Large intestine (tissue), 12 donors: ENCODE measurements at places on chromosomes 13 and 19. TPM values are rescaled to one million over a fixed set of nuclear protein-coding genes. Genes with fewer than 3 reads are reported as not detected.

The MTUS2 gene
- polyA plus RNA-seq = 1.9 TPM

DNA sequence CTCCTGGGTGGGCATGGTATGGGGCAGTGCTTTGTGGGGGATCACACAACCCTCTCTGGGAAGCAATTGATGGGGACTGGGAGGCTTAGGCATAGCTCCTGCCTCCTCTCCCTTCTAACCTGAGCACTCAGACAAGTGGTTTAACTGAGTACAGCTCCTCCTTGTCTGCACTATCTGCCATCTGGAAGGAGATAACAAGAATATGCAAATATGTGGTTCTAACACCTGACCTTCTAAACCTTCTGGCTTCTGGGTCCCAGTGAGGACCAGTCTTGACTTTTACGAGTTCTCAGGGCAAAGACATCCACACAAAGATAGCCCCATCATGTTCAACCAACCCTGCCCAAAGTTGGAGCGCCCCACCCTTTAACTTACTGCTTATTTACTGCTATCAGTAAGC is 381.0 kb upstream of the TSHZ3 start:
- DNase-seq = no peak

The FAM216B gene
- polyA plus RNA-seq = 0.15 TPM

- DNase-seq = no peak
Observed at GRCh38 chr13:67094952-67095351, 135.2 kb downstream of the PCDH9 start.

DNA sequence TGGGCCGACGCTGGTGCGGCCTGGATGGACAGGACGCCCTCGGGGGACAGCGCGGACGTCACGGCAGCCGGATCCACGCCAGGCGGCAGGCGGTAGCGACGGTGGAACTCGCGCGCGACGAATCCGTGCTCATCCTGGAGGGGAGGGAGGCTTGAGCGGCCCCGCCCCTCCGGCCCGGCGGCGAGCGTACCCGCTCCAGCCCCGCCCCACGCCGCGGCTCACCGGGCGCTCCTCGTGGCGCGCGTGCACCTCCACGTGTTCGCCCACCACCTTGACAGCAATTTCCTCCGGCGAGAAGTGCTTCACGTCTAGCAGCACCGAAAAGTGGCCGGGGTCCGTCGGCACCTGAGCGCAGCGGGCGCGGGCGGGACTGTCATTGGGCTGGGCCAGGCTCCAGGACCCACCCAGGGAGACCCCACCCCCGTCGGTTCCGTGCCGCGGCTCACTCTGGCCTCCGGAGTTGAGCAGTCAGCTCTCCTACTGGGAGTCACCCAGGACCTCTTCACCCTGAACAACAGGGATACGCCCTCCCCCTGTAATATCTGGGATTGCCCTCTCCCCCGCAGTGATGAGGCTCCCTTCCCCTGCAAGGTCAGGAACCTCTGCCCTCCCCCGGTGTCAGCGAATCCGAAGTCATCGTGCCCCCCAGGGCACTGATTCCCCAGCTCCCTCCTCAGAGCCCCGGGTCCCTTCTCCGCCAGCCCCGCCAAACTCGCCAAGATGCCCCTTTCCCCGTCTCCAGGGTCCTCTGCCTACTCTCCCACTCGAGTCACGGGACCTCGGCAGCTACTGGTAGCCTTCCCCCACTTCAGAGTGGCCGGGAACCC is 1.1 kb downstream of the HSPB6 start:
- DNase-seq = peak; percentile 56

The VSTM2B gene
- polyA plus RNA-seq = 8.3 TPM

DNA sequence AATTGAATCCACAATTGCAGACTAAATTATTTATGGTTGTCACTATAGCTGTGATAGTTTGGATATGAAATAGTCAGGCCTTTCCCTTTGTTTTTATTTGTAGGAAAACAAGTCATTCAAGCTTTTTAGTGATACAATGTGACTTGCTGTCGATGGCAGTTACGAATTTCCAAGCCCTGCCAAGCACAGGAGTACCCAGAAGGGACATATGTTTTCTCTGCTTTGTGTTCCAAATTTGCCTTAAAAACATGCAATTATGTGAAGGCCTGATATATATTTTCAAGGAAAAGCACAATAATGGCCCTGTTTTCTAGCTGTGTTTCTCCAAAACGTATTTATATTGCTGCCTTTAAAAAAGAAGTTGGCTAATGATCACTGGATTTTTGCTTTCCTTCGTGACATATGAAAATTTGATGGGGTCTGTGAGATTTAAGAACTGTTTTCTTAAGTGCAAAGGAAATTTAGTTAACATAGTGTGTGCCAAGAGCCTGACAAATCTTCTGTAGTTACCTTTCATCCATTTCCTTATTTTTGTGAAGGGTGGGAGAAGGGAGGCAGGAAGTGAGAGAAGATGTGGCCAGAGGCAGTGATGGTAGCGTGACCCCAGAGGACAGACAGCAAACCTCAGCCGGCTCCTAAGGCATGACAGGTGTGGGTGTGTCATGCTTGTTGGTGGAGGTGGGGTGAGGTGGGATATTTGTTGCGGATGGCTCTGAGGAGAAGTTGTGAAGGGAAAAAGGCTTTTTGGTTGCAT is 79.6 kb downstream of the TEX26 start:
- DNase-seq = no peak

GRCh38 chr13:79108914-79109643 is 297.0 kb downstream of the RBM26 start:
- no peak for DNase-seq

The ANGPTL8 gene
- polyA plus RNA-seq = 0.55 TPM

The NCAN gene
- 0.39 TPM for polyA plus RNA-seq

GRCh38 chr19:4831304-4831978 is at the start of gene TICAM1:
Gene TICAM1 (minus strand): TSS chr19:4831712. CDS start chr19:4818377, 13,335 bp downstream.
- peak; percentile 82 for DNase-seq

GRCh38 chr19:19606021-19606420 is 12.5 kb downstream of the PBX4 start:
- peak; percentile 86 for DNase-seq

DNA sequence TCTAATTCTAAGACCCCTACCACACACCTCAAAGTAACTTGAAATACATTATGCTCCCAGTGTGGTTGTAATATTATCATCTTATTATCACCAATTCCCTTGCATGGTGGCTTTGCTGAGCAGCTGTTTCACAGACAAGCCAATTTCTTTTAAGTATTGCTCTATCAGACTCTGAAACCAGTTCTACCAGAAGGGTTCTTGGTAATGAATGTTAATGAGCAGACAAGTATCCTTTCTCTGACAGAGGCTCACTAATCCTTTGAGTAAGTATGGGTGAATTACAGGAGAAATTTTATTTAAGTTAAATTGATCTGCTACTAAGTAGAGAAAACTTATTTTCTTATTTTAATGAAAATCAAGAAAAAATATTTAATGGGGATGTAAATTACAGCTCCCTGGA is 326.0 kb downstream of the GPC6 start:
- no peak for DNase-seq

GRCh38 chr13:27370305-27370872 is 54.0 kb upstream of the GTF3A start:
- no peak for DNase-seq

The GPR4 gene
- 0.66 TPM for polyA plus RNA-seq

The GPR42 gene
- 0.22 TPM for polyA plus RNA-seq

GRCh38 chr19:12778017-12778904 is 2.9 kb upstream of the HOOK2 start:
- DNase-seq = peak; percentile 73

The GRK1 gene
- 0.16 TPM for polyA plus RNA-seq

GRCh38 chr19:45195764-45196163 is 17.2 kb downstream of the BLOC1S3 start:
- DNase-seq = no peak

DNA sequence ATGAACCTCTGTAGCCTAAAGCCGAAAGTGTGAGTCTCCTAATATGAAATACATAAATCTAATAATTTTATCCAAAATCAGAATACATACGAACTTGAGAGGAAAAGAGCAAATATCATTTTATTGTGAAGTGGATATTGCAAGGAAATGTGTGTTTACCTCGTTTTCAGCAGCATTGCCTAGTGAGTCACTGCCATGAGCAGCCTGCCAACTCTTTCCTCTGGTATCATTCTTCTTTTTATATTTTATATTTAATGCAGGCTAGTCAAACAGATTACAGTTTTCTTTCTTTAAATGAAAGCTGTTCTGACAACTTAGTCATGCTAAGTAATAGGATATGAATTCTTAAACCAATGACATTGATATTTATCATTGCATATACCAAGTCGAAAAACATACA is 44.2 kb downstream of the EDNRB start:
- no peak for DNase-seq

DNA sequence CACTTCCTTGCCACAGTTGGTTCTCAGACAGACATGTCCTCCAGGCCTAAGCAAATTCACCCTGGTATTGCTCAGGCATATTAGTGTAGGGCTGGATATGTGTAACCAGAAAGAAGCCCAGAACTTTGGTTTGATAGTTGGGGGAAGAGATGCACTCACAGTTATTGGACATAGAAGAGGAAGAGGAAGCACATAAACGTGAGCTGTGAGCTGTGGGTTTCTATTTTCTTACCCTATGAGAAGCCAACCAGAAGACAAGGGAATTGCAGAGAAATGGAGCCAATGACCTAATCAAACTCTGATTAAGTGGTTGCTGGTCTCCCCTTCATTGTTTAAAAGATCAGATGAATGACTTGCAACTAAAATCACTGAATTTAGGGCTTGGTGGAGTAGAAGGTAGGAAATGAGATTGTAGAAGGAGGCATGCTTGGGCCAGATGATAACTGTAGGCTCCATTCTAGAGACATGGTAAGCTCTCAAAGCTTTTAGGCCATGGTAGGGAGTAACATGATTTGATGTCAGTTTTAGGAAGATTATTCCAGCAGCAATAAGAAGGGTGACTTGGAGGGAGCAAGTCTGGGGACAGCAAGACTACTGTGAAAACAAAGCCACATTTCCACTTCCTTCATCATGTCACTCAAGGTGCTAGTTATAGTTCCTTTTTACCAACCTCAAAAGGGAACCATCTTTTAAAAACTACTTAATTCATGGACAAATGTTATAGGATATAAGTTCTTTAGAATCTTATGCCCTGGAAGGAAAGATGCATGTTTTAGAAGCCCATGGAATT is 24.1 kb upstream of the WDFY2 start:
- DNase-seq = no peak

DNA sequence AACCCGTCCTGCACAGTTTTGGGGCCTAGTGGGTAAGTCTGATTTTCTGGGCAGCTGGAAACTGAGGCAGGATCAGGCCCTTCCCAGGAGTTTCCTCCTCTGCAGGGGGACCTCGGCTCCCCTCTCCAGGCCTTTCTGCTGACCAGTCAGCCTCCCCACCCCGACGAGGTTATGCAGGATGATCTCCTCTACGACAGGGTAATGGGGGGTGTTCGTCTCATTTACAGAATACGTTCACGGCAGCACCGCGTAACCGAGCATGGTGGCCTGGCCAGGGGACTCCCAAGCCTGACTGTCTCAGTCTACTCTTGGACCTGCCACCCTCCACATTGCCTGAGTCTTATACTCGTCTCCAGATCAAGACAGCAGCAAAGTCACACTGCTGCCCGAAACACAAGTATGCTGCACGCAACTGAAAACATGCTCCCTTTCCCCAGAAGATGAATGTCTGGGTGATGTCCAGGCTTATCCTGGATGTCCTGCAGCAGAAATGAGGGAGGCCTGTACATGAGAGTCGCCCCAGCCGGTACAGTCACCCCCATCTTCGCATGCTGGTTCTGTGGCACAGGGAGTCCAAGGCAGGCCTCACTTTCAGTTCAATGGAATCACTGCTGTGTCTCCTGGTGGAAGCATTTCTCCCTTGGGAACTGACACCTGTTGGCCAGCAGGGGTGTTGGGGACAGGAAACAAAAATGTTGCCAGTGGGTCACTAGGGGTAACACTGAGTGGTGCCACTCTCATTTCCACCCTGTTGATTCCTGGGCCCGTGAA is 120.8 kb downstream of the SOX1 start:
- no peak for DNase-seq

- no peak for DNase-seq
Observed at GRCh38 chr19:5953030-5953589, 24.8 kb downstream of the RANBP3 start.

GRCh38 chr19:48751845-48752495 is 471 bp downstream of the FUT1 start:
- DNase-seq = no peak

DNA sequence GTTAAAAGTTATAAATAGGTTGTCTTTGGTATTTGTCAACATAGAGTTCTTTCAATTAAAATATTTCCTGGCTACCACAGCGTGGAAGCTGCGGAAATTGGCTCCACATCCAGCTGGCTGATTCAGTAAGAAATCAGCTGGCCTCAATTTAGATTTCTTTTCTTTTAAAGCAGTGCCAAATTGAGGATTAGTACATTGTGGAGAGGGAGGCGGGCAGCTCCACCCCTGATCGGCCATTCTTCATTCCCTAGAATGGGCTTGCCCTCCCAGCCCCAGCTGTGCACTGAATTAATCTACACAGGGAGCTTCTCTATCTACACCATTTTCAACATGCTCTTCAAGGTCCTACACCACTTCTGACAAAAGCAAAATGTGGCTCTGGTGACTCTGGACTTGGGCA is 624.8 kb downstream of the DACH1 start:
- no peak for DNase-seq

The FGF14 gene
- polyA plus RNA-seq = 2.1 TPM

DNA sequence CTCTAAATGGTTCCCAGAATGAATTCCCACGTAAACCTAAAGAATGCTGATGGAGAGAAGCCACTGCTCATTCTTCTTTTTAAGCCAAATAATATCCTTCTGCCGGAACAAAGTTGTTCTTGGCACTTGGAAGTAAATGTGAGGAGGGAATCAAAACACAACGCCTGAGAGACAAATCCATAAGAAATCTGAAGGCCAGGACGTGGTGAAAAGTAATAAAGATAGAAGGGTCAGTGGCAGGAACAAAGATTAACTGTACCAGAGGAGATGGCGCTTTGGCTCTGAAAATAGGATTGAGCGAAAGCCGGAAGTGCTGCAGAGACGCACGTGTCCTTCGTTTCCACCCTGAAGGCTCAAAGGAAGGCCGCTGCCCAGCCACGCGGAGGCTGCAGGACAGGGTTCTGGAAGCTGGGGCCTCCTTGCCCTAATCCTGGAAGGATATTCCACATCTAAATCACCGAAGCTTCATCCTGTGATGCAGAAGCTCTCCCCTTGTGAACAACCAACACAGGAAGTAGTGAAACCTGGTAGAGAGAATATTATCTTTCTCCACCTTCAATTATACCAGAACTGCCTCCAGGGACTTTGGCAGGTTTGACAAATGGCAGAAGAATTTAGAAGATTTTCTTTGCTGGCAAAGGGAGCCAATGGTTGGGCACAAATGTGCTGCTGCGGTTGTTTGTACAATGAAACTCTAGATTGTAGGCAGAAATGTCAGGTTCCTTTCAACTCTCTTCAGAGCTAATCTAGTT is 214.6 kb upstream of the SERP2 start:
- no peak for DNase-seq

GRCh38 chr13:49549289-49549688 is 36.1 kb downstream of the RCBTB1 start:
- DNase-seq = no peak

GRCh38 chr19:3818466-3818865 is 32.3 kb upstream of the MATK start:
- DNase-seq = no peak

- DNase-seq = no peak
Observed at GRCh38 chr13:24083141-24083540, 77.4 kb upstream of the SPATA13 start.
